ENCODE measurements at places on chromosomes 11 and 22.

DNA sequence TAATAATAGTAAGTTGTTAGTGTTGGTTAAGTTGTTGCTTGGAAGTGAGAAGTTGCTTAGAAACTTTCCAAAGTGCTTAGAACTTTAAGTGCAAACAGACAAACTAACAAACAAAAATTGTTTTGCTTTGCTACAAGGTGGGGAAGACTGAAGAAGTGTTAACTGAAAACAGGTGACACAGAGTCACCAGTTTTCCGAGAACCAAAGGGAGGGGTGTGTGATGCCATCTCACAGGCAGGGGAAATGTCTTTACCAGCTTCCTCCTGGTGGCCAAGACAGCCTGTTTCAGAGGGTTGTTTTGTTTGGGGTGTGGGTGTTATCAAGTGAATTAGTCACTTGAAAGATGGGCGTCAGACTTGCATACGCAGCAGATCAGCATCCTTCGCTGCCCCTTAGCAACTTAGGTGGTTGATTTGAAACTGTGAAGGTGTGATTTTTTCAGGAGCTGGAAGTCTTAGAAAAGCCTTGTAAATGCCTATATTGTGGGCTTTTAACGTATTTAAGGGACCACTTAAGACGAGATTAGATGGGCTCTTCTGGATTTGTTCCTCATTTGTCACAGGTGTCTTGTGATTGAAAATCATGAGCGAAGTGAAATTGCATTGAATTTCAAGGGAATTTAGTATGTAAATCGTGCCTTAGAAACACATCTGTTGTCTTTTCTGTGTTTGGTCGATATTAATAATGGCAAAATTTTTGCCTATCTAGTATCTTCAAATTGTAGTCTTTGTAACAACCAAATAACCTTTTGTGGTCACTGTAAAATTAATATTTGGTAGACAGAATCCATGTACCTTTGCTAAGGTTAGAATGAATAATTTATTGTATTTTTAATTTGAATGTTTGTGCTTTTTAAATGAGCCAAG, 2.7 kb downstream of the NEAT1 start:
- no peak for DNase-seq

DNA sequence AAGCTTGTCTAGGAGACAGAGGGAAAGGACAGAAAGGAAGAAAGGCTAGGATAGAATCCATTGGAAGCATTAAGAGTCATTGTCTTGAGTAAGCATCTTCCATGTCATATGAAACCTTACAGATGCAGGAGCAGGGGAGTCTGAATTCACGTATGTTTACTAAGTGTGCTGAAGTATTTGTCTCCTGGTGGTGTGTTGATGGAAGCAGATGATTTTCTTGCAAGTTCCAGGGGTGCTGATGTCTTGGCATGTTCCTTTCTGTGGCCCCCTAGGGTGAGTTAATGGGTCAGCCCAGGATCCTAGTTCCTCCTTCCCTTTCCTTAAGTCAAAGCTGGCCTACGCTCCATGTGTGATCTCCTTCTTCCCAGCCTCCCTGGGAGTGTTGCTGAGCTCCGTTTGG, 110.2 kb downstream of the TEAD1 start:
- no peak for DNase-seq

DNA sequence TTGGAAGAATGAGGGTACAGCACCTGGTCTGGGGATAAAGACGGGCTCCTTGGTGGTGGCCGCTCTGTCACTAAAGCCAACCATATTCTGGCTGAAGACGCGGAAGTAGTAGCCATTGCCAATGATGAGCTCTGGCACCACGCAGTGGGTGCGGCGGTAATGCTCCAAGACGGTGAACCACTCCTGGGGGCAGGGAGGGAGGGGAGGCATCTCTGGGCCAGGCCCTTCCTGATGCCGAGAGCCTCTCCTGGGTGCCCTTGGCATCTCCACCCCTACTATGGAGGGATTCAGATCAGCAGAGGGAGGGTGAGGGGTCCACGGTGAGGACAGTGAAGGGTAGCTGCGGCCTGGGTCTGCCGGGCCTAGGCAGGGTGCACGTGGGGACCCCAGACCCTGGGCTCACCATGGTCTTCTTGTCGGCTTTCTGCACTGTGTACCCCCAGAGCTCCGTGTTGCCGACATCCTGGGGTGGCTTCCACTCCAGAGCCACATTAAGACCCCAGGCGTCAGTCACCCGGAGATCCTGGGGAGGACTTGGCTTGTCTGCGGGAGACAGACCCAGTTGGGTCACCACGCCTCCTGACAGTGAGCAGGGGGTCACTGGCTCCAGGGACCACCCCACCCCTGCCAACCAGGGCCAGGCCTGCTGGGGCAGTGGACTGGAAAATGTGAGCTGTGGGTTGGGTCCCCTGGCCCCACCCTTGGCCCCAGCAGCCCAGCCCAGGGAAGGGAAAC, 19.5 kb downstream of the MYBPC3 start:
- DNase-seq: no peak

- no peak for DNase-seq
Observed at GRCh38 chr11:111540114-111540936, at the start of gene LAYN. LAYN (plus strand) TSS chr11:111540720; CDS start chr11:111540844, 124 bp downstream.

- DNase-seq: no peak
Observed at GRCh38 chr11:69193629-69194028, 37.9 kb downstream of the SMIM38 start.

GRCh38 chr11:71931245-71931602, 2.4 kb downstream of the RNF121 start:
- no peak for DNase-seq

GRCh38 chr22:50530877-50531545, 1.2 kb upstream of the TYMP start:
- peak; percentile 77 for DNase-seq

GRCh38 chr22:26246552-26246951, 77.3 kb downstream of the SEZ6L start:
- DNase-seq: no peak

GRCh38 chr11:2122907-2123627, 16.1 kb downstream of the IGF2 start:
- DNase-seq: no peak

DNA sequence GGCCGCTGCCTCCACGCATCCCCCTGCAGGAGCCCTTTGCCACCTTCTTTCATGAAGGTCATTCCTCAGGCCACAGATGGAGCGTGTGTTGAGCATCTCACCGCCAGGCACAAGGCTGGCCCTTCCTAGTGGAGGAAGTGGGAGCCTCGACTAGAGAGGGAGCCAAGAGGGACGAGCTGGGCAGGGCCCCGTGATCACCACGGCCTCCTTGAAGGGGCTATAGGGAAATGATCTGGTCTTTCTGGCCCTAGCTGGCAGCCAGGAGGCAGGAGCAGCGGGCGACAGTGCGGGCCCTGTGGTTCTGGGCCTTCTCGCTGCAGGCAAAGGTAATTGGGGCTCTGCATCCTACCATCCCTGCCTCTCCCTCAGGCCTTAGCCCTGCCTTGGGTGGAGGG, 49.1 kb downstream of the PISD start:
- DNase-seq: no peak

GRCh38 chr11:8807544-8808225, 103.3 kb upstream of the AKIP1 start:
- DNase-seq: no peak

- DNase-seq: no peak
Observed at GRCh38 chr11:130947889-130948288, 31.6 kb upstream of the SNX19 start.

- DNase-seq: no peak
Observed at GRCh38 chr11:114060392-114061047, 1.0 kb downstream of the ZBTB16 start.

- DNase-seq: no peak
Observed at GRCh38 chr22:29442976-29443375, 4.6 kb downstream of the RFPL1 start.

GRCh38 chr11:44464741-44465140, 100.7 kb upstream of the CD82 start:
- DNase-seq: no peak

GRCh38 chr11:87859636-87860035, 315.6 kb downstream of the RAB38 start:
- no peak for DNase-seq

GRCh38 chr11:48107188-48107704, 109.4 kb upstream of the OR4B1 start:
- peak; percentile 43 for DNase-seq

DNA sequence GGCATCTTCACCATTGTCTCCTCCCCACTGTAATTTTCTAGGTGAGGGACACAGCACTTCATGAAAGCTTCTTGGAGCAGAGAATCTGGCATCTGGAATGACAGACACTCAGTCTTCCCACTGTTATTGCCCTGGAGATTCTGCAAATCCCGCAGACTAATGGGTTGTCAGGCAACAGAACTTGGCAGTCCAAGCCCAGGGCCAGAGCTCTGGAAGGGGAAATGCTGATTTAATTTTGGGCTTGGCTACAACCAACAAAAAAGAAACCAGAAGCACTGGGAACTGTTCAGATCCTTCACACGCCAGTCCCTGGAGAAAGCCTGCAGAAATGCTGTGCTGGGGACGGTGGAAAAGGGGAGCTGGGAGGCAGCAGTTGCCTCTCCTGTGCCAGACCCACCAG, 71.5 kb upstream of the BID start:
- no peak for DNase-seq

GRCh38 chr11:1401656-1402221, 12.0 kb downstream of the BRSK2 start:
- DNase-seq: peak; percentile 43

GRCh38 chr22:31618057-31618456, 44.0 kb downstream of the PISD start:
- no peak for DNase-seq

DNA sequence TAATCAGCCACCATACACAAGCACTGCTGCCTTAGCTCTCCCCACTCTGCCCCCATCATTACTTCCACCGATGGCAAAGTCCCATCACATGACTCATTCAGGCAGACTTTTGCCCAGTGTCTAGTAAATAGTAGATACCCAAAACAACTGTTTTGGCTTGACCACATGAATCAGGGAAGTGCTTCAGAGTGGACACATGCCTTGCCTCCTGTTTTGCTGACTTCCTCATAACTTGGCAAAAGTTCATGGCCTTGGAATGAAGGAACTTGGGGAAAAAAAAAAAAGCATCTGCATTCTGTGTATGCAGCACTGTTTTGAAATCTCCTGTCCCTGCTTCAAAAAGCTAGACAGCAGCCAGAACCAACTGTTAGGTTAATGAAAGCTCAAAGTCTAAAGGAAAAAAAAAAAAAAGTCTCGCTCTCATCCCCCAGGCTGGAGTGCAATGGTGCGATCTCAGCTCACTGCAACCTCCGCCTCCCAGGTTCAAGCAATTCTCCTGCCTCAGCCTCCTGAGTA, 335.3 kb downstream of the FAM181B start:
- DNase-seq: no peak

- DNase-seq: no peak
Observed at GRCh38 chr11:87114093-87114492, 76.4 kb downstream of the TMEM135 start.

- DNase-seq: no peak
Observed at GRCh38 chr11:120215634-120216033, 4.8 kb downstream of the OAF start.

- DNase-seq: no peak
Observed at GRCh38 chr11:47440054-47440476, 8.9 kb downstream of the RAPSN start.

GRCh38 chr11:827897-828192, at the start of gene CRACR2B:
CRACR2B (plus strand) TSS chr11:827919; CDS start chr11:828608, 689 bp downstream.
- no peak for DNase-seq

DNA sequence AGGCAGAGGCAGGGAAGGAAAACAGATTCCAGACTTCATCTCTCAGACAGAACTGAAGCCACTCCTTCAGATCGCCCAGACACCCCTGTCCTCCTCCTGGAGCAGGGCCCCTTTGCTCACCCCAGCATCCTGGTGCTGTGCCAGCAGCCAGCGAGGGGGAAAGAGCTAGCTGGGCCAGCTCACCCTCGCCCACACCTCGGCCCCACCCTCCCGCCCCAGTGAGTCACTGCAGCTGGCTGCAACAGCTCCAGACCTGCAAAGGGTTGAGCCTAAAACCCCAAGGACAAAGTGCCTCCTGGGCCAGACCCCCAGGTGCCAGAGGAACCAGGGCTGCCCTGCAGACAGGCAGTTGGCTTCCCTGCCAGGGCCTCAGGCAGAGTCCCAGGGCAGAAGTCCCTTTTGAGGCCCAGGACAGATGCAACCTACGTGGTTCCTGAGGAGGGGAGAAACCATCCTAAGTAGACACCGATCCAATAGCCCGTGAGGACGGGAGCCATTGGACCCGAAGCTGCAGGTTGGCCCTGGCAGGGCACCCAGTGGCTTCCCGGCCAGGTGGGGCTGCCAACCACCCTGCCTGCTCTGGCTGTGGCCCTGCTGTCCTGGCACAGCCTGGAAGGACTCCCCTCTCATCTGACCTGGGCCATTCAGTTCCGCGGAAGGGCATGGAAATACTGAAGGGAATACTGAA, 7.2 kb downstream of the AHNAK start:
- no peak for DNase-seq

GRCh38 chr11:103594283-103594682, 442.2 kb upstream of the DDI1 start:
- DNase-seq: no peak

DNA sequence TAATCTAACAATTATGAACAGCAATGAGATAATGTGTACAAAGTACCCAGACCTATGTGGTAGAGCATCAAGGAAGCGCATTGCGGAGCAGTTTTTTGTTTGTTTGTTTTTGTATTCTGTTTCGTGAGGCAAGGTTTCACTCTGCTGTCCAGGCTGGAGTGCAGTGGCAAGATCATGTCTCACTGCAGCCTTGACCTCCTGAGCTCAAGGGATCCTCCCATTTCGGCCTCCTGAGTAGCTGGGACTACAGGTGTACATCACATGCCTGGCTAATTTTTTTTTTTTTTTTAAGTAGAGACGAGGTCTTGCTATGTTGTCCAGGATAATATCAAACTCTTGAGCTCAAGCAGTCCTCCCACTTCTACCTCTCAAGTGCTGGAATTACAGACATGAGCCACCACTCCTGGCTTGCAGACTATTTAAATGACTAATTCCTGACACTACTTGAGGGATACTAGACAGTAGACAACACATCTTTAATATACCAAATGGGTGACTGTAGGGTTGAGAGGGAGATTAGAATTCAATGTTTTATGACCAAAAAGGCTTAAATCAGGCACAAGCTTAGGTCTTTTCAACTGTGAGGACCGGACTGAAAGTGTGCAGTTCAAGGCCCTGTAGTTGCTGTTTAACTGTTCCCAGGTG, 12.7 kb downstream of the OR51B4 start:
- DNase-seq: no peak

GRCh38 chr22:42976217-42976933, 38.6 kb downstream of the PACSIN2 start:
- DNase-seq: no peak

DNA sequence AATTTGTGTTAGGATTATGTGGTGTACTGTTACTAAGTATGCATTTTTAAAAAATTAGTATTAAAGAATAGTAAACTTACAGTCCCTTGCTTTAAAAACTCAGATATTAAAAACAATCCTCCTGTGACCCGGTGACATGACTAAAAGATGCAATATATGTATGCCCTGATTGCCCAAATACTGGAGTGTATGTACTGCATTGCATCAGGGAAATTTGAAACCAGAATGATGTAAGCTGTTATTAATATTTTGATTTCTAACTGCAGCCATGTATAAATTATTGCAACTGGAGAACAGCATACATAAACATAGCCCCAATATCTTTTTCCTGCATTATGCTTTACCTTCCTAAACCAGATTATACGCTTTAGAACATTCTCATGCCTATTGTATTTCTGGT, 3.7 kb upstream of the HSPA8 start:
- DNase-seq: no peak
